Activated CD4-positive, alpha-beta T cell treated with anti-CD3 and anti-CD28 coated beads for 4 hours (primary cell): ENCODE measurements at places on chromosomes 16 and 17.
A peak's percentile ranks its signal among the peaks of the same experiment; 100 is the strongest.

DNA sequence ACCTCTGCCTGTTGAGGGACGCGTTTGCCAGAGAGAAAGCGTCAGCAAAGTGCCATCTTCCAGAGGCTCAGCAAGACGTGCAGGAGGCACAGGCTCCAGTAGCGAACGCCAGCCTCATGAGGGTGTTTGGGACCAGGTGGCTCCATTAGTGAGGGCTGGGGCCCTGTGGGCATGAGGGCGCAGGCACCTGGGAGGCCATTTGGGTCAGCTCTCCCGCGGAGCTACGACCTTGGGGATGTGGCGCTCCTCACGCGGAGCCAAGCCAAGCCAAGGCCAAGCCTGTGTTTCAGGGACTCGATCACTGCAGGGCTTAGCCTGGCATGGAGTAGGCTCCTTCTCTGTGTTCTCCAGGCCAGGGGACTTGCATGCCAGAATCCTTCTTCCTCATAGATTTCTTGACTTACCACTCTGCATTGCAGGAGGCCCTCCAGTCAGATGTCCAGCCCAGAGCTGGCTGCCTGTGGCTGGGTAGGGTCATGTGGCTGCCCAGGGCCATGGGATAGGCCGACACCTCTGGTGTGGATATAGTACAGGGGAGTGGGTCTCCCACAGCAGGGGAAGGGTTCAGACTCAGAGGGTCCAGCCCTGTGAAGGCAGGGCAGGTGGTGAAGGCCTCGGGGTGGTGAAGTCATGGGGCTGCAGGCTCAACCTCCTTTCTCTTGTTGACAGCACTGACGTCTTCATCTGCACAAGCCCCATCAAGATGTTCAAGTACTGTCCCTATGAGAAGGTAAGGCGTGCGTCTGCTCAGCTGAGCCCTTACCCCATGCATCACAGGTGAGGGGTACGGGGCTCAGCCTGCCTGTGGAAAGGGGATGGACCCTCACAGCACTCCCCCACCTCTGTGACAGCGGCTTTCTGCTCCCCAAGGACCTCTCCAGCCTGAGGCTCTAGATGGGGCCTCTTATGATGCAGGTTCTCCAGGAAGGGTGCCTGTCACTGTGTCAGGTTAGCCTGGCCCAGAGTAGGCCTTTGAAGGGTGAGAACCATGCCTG lies 19.6 kb downstream of the NT5M start:
- DNase-seq: no peak

- no peak for DNase-seq
These were observed 229.8 kb downstream of the KATNIP start for GRCh38 chr16:27779641-27780164.

- DNase-seq: no peak
These were observed 126.6 kb downstream of the SOCS1 start for GRCh38 chr16:11129378-11129781.

DNA sequence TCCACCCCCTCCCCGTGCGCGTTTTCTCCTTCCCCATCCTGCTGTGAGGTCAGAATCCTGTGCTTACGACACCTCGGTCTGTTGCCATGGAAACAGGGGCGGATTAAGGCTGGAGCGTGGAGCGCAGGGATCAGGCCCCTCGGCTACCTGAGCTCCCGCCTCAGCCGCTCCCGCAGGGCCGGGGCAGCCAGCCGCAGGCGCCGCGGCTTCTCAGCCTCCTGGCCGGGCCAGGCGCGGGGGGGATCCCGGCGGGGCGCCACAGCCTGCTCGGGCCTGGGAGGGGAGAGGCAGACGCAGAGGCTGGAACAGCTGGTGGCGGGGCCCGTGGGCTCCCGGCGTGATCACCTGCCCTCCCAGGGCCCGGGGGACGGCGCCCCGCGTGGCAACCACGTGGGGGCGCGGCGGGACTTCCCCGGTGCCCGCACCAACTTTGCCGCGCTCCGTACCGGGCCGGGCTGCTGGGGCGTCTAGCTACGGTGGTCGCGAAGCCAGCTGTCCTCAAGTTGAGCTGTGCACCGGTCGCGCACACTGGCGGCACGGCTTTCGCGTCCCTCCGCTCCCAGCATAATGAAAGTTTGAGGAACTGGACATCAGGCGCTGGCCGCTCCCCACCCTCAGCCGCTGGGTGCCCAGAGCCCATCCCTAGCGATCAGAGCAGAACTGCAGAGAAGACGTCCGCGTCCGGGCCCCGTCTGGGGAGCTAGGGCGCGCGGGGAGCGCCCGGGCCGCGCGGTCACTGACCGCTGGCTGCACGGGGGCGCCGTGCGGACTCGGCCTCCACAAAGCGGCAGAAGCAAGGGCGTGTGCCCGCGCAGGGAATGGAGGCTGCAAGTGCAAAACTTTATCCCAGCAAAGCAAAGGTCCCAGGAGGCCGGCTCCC lies 1.2 kb downstream of the RTN4RL1 start:
- DNase-seq: peak; percentile 51

DNA sequence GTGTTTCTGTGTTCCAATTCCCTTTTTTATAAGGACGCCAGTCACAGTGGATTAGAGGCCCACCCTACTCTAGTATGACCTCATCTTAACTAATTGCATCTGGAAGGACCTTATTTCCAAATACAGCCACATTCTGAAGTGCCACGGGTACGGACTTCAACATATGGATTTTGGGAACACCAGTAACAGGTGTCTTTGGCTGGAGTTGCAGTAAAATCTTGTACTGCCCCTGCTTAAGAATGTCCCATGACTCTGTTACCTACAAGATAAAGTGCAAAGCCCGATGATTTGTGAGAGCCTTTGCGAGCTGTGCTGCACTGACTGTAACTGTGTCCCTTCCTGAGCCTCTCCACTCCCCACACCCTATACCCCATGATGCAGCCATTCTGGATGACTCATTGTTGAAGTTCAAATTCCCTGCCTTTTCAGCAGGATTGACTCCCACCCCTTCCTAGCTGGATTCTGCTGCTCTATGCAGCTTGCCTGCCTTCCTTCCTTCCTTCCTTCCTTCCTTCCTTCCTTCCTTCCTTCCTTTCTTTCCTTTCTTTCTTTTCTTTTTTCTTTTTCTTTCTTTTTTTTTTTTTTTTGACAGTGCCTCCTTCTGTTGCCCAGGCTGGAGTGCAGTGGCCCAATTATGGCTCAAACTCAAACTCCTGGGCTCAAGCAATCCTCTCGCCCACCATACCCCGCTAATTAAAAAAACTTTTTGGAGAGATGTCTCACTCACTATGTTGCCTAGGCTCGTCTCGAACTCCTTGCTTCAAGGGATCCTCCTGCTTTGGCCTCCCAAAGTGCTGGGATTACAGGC lies 2.1 kb downstream of the HCRT start:
- DNase-seq: no peak

GRCh38 chr17:5898406-5898805 lies 171.8 kb upstream of the WSCD1 start:
- no peak for DNase-seq

DNA sequence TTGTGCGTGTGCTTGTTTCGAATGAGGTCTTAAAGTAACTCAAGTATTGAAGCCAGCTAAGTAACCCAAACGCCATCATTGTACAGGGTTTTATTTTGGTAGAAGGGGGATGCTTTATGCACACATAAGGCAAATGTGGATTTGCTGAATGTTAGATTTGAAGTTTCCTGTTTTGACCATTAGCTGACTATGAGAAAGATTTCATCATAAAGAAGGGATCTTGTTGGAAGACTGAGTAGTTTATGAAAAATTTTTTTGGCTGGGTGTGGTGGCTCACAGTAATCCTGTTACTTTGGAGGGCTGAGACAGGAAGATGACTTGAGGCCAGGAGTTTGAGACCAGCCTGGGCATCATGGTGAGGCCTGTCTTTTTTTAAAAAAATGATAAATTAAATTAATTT lies 10.0 kb upstream of the ZFP3 start:
- DNase-seq: no peak

DNA sequence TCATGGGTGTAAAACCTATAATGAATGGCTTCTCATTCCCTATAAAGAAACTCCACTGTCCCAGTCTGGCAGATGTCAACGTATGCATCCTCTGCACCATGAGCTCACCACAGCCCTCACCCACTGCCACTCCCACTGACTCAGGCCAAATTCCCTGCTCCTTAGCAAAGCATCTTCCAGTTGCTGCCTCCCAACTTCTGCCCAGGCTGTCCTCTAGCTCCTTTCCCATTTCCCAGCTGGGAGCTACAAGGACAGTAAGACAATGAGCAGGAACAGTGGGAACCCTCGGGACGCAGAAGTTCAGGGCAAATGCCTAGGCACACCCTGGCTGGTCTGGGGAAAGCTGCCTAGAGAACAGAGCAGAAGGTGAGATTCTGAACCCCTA lies 9.1 kb upstream of the THAP11 start:
- DNase-seq: no peak

DNA sequence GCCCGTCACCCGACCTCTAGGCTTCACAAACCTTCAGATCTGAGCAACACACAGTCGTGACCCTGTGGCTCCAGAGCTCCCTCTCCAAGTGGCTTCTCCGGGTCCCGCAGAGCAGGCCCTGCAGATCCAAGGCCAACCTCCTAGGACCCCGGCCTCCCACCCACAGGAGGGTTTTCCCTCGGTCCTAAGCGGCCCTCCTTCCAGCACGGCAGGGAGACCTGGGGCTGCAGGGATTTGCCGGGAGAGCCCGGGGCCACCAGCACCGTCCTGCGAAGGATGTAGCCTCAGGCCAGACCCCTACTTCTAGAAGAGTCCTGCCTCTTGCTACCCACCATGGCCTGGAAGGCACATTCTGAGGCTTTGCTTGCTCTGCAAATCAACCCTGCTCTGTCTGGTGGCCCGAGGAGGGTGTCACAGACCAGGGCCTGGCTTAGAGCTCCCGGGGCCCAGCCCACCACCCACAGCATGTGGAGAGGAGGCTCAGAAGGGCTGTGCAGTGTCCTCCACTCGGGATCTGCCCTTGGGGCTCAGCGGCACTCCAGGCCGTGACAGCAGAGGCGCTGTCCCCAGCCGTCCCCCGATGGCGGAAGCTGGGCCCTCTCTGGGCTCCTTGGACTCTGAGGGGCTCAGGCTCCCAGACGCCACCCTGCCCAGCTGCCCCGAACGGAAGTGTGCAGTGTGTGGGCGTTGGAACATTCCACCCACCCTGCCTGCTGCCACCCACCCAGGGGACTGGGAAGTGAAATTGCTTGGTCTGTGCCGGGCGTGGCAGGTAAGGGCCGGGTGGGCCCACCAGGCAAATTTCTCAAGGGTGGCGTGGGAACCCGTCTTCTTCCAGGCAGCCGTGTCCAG lies 28.8 kb upstream of the ACSF3 start:
- no peak for DNase-seq

DNA sequence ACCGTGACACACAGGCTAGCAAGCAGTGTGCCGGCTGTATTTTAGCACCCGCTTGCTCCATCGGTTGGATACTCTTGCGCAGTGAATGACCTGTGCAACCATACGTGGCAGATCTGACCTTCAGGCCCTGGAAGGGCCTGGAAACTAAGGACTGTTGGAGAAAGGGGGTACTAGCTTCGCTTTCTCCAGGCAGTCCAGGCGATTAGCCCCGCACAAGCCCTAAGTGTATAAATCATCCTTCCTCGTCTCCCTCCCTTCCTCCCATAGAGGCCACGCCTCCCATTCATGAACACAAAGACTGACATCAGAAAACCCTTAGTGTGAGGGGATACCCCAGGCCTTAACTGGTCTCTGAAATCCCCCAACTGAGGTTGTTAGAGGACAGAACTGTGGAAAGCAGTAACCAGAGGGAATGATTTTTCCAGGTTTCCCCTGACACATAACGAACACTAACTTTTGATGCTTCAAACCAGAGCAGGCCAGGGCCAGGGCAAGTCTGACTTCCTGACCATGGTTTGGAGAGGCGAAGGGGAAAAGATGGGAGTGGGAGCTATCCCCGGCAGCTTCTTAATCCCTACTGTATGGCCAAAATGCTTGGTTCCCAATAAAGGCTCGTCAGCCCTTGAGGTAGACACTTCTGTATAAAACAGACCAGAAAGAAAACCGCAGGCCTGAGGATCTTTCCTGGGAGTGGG lies 1.4 kb upstream of the DYNLL2 start:
- DNase-seq: no peak

GRCh38 chr17:20975566-20975965 lies 67.2 kb downstream of the USP22 start:
- no peak for DNase-seq

- no peak for DNase-seq
These were observed 17.3 kb downstream of the CDR2 start for GRCh38 chr16:22356930-22357634.

DNA sequence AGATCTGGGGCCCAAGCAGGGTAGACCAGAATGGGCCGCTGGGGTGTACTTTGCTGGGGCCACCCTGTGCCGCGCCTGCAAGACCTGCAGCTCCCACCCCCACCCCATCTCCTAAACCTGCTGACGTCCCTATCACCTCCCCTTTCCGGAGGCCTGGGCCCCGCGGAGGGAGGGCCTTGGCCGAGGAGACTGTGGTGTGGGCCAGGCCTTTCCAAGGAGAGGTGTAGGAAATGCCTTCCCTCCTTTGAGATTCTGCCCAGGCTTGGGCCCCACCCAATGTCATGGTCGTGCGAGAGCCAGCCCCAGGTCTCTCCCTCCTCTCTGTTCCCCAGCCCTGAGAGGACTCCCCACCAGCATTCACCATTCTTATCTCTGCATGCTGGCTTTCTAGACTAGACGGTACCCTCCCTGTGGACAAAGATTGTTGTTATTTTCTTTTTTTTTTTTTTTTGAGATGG lies 3.9 kb upstream of the WFIKKN2 start:
- DNase-seq: no peak

DNA sequence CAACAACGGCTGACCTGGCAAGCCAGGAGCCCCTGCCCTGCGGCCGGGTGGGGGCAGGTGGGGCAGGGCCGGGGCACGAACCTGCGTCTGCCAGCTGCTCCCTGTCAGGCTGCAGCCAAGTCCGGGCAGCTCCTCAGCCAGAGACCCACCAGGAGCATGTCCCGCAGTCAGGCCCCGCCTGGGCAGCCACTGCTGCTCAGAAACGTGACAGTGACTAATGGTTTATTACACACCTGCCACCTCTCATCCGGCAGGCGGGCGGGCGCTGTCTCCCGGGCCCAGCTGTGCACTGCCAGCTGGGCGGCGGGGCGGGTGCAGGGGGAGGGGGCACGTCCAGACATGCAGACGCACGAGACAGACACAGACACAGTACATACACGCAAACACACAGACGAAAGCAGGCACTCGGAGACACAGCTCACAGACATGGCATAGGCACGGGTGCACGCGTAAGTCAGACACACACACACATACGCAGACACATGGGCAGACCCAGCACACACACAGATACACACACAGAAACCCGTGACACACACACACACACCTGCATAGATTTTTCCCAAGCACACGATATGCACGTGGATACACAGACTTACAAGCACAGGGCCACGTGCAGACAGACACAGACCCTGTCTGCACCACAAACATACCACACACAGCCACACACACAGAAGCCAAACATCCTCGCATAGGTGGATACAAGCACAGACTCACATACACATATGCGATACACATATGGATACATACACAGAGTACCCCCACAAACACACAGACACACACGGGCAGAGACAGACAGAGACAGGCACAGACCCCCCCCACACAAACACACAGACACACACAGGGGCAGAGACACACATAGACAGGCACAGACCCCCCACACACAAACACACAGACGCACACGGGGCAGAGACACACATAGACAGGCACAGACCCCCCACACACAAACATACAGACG lies 248.3 kb upstream of the CIBAR2 start:
- DNase-seq: no peak

GRCh38 chr16:4859900-4860255 lies 12.6 kb downstream of the UBN1 start:
- no peak for DNase-seq

- DNase-seq: no peak
These were observed 21.9 kb upstream of the BCAR1 start for GRCh38 chr16:75273054-75273925.

GRCh38 chr17:45394091-45394490 lies 38.6 kb downstream of the ARHGAP27 start:
- DNase-seq: no peak

GRCh38 chr16:52494621-52495020 lies 52.3 kb downstream of the TOX3 start:
- DNase-seq: no peak
